Activated T-helper 2 cell treated with anti-CD3 and anti-CD28 coated beads, Interferon-gamma antibody, Interleukin-2, Interleukin-4, amounts not matched to agents 10 μg/mL and 5 μg/mL and 100 μg/mL, durations not matched to agents 14 hours and 24 hours and 36 hours (primary cell): ENCODE measurements at places on chromosomes 1 and 21.
A peak's percentile ranks its signal among the peaks of the same experiment; 100 is the strongest.

GRCh38 chr1:16117369-16117768 lies 38.5 kb downstream of the EPHA2 start:
- DNase-seq = no peak

DNA sequence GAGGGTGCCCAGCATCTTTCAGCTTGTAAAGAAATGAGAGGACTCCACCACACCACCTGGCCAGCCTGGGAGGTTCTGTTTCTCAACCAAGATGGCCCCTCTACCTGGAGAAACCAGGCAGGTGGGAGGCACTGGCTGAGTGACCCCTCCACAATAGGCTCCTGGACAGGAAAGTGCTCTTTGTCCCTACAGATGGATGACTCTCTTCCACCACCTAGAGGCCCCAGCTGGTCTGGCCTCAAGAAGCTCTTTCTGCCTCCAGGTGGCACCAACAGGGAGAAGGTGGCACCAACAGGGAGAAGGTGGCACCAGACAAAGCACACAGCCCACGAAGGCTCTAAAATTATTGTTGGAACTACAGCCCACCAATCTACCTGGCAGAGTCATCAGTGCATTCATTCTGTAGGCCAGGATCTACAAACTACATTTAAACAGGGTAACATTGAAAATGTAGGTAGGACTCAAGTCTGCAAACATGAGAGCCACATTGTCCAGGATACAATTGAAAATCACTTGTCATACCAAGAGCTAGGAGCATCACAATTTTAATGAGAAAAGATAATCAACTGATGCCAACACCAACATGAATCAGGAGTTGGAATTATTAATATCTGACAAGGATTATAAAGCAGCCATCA lies 14.4 kb downstream of the TMPRSS3 start:
- DNase-seq = no peak

GRCh38 chr1:8712413-8713231 lies 104.8 kb downstream of the RERE start:
- DNase-seq = no peak

GRCh38 chr1:180178511-180179161 lies 24.0 kb downstream of the QSOX1 start:
- DNase-seq = peak; percentile 28

- DNase-seq = no peak
These were observed 22.3 kb downstream of the XCL2 start for GRCh38 chr1:168521401-168522000.

GRCh38 chr1:91846007-91846638 lies 39.8 kb downstream of the TGFBR3 start:
- DNase-seq = no peak

DNA sequence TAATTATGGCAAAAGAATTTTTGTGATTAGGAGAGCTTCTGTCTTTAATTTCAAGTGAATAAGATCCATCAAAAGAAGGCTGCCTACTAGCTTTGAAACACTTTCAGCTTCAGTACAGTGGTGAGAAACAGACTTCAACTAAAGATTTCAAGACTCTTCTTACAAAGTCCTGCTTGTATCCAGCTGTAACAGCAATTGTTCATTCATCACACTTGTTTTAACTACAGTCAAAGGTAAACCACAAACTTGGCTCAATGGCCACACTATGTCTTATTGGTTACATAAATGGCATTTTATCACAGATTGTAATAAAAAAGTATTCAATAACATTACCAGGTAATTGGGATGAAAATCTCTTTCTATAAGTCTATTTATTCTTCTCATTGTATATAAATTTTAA lies 59.2 kb downstream of the WARS2 start:
- no peak for DNase-seq

DNA sequence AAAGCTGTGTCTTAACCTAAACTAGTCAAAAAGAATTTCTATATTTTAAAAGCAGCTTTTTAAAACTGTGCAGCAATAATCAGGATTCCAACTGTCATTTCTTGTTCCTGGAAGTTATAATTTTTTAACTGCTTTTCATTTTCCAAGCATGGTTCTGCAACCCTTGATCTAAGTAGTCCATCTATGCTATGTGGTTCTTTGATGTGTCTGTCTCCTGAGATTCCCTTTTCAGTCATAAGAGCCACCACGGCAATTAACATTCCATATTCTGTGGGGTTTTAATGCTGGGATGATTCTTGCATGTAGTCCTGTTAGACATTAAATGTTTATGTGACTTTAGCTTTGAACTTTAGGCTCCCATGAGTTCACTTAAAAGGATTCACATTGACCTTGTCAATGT lies 220.4 kb downstream of the TPR start:
- DNase-seq = no peak

DNA sequence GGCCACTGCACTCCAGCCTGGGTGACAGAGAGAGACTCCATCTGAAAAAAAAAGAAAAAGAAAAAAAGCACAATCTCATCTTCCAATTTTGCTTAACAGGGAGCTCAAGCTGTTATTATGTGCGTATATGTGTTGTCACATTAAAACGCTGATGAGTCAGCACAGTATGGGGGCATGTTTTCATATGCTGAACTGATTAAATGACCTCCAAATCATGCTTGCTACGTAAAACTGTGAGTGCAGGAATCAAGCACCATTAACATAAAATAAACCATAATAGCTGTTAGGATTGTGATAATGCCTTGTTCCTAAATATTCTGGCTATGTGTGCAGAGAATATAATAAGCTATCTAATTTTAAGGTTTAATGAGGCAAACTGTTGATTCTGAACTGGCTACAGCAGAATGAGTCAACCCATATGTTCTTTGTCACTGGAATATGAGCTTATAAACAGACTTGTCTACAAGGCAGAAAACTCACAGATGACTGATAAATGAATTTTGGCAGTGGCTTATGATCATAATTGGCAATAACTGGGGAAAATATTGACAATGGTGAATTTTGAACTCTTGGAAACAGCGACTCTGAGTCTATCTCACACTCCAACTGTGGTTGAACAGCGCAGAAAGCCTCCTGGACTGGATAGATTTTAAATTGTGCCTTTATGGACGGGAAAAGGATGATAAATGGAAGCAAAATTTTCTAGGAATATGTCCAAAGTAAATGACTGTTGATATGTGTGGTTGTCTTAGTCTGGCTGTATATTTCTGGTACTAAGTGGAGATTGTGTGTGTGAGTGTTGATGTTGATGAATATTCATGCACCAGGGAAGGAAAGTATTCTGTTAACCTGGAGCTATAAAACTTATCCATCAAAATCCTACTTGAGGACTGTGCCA lies 75.5 kb downstream of the VCAM1 start:
- no peak for DNase-seq

DNA sequence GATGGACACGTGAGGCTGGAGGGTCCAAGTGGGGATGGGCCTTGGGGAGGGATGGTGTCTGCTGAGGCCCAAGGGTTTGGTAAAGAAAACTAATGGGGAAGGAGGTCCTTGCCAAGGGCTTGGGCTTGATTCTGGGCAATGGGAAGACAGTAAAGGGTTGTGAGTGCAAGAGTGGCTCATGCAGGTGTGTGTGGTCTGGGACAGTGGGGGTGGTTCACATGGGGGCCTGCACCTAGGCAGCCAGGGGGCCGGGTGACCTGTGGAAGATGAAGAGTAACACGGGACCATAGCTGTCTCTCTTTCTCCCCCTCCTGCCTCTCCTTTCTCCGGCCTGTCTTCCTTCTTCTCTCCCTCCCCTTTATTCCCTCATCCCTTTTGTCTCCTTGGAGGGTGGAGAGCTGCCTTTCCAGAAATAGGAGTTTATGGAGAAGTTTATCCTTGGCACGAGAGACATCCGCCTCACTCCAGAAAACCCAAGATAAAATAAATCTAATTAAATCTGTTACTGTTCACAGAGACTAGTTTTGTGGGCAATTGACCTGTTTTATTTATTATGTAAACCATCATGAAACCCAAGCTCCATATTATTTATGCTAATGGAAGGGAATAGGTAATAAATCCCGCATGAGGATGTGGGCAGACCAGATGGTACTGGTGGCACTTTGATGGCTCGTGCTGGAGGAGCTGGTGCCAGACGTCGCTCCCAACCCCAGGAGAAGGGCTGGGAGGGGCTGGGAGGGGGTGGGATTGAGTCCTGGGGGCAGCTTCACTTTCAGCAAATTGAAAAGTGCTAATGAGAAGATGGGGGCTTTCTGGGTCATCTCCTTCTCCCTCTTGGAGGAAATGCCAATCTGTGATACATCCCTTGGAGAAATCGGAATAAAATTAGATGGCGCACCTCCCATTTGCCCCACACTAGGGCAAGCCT lies 272.9 kb upstream of the CSF3R start:
- no peak for DNase-seq
